ENCODE measurements at places on chromosomes 3 and 15.

GRCh38 chr15:70593795-70594194, 169.6 kb downstream of the UACA start:
- DNase-seq, result no peak

- DNase-seq, result no peak
These were observed 35.5 kb upstream of the NR1I2 start for GRCh38 chr3:119746423-119746822.

DNA sequence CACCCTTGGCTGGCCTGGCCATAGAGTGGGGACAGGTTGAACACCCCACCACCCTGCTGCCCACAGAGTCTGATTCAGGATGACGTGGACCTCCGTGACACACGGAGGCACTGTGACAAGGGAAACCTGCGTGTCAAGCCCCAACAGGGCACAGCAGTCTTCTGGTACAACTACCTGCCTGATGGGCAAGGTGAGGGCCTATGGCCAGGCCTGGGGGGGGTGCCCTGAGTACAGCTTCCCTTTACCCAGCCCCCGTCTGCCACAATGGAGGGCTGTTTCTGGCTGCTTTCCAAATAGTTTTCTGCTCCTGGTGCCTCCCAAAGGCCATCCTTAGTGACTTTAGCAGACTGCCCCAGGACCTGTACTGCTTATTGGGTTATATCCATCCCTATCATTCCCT, 1.2 kb upstream of the WDR6 start:
- DNase-seq, result no peak

- no peak for DNase-seq
These were observed 38.9 kb downstream of the ANO10 start for GRCh38 chr3:43582866-43583265.

- DNase-seq, result no peak
These were observed 283.9 kb downstream of the MECOM start for GRCh38 chr3:169379496-169380090.

GRCh38 chr3:3307491-3307890, 128.0 kb upstream of the CRBN start:
- no peak for DNase-seq

DNA sequence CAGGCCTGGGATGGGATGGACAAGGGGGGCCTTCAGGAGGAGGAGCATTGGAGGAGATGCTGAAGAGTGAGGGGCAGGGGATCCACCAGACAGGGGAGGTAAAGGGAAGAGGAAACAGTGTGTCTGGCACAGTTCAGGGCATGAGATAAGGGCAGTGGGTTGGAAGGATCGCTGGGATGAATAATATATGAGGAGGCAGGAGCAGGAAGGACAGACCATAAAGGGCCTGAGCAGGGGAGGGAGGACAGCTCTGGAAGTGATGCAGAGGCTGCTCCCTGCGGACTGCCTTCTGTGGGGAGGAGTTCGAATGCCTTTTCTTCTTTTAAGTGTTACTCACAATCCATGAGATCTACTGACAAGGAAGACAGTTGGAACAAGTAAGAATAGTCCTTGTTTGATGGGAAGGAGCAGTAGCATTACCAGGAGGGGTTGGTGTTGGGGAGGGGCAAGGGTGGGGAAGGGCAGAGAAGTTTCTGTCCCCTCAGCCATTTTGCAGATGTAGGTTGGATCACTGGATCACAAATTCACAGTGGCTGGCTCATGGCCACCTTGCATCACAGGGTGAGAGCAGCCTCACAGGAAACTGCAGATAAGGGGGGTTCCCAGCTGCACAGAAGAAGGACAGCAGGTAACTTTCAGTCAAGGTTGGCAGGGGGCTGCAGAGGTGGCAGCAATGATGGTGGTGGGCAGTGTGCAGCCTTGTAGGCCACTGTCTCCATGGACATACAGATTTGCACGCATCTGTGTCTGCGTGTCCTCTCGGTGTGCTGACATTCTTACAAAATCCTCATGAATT, 91.9 kb upstream of the SNRPN start:
- no peak for DNase-seq

DNA sequence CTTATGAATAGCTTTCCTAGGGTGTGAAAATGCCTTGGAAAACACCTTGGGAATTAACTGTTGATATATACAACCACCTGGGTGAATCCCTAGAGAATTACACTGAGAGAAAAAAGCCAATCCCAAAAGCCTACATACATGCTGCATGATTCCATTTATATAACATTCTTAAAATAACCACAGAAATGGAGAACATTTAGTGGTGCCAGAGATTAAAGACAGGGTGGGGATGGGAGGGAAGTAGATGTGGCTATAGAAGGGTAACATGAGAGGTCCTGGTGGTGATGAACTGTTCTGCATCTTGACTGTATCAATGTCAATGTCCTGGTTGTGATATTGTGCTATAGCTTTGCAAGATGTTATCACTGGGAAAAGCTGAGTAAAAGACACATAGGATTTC, 291.0 kb downstream of the CLSTN2 start:
- DNase-seq, result no peak

DNA sequence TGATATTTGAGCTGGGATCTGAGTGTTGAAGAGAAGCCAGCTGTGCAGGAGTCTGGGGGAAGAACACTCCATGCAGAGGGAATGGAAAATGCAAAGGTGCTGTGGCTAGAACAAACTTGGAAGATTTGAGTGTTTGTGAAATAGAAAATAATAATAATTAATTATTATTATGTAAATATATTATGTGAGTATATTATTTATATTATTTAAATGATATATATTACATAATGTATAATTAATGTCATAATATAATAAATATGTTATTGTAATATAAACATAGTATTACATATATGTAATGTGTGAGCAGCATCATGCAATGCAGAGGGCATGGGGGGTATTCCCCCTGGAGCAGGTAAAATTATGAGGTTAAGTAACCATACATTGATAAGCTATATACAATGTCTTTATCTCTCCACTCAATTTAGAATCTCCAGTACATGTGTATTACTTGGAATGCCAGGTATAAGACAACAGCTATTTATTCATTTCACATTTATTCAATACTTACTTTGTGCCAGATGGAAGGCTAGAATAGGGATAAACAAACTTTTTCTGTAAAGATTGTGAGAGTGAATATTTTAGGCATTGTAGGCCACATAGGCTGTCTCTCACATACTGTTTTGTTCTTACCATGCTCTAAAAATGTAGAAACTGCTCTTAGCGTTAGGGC, 218.6 kb downstream of the MTHFS start:
- DNase-seq, result no peak

DNA sequence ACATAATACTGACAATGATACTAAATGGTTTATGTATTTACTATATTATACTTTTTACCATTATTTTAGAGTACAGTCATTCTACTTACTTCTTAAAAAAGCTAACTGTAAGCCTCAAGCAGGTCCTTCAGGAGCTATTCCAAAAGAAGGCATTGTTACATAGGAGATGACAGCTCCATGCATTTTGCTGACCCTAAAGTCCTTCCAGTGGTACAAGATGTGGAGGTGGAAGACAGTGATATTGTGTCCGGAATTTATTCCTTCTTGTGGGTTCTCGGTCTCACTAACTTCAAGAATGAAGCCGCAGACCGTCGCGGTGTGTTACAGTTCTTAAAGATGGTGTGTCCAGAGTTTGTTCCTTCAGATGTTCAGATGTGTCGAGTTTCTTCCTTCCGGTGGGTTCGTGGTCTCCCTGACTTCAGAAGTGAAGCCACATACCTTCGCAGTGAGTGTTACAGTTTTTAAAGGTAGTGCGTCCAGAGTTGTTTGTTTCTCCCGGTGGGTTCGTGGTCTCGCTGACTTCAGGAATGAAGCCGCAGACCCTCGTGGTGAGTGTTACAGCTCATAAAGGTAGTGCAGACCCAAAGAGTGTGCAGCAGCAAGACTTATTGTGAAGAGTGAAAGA, 20.9 kb downstream of the AVEN start:
- DNase-seq, result peak; percentile 46

DNA sequence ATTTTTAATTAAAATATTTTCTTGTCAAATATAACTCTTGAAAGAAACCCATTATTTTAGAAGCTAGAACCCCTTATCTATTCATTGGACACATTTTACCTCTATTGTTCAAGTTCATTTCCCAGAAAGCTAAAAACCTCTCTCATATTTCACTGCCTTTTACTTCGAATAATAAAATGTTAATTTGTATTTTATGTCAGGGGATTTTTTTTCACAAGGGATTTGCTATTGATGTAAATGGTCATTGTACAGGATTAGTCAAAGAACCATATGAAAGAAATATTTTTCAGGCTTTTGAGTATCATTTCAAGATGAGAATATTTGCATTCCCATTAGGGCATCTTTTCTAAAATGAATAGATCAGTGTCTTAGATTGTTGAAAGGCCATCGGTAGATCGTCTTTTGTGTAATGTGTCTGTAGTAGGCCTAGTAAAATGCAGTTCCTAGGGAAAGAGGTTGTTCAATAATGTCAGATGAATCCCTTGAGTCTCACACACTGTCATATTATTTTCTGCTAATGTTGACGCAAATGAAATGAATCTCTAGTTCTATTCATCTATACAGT, 114.5 kb downstream of the ROBO1 start:
- no peak for DNase-seq

DNA sequence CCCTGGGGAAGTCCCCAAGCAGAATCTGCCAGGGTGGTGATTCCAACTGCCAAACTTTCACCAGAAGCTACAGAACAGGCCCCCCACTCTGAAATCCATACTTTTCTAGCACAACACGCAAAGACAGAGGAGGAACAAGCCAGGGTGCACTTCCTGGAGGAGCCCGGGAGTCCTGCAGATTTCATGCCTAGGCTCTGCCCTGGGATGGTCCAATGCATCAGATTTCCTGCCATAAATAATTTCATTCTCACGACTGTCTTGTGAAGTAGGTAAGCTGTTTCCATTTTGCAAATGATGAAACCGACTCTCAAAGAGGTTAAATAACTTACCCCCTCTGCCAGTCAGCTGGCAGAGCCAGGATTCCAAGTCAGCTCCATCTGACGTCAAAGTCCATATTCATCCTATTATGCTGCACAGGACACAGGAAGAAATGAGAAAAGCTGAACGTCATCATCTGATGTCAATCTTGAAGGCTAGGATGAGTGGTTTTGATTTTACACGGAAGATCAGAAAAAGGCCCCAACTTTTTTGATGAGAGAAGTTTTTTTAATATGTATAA, 134.8 kb upstream of the IGF1R start:
- no peak for DNase-seq

GRCh38 chr3:140731440-140732119, 53.7 kb downstream of the TRIM42 start:
- DNase-seq, result no peak

GRCh38 chr15:39918688-39919385, 1.2 kb downstream of the GPR176 start:
- DNase-seq, result no peak

- no peak for DNase-seq
These were observed 86.5 kb downstream of the TBC1D2B start for GRCh38 chr15:77991029-77991406.

DNA sequence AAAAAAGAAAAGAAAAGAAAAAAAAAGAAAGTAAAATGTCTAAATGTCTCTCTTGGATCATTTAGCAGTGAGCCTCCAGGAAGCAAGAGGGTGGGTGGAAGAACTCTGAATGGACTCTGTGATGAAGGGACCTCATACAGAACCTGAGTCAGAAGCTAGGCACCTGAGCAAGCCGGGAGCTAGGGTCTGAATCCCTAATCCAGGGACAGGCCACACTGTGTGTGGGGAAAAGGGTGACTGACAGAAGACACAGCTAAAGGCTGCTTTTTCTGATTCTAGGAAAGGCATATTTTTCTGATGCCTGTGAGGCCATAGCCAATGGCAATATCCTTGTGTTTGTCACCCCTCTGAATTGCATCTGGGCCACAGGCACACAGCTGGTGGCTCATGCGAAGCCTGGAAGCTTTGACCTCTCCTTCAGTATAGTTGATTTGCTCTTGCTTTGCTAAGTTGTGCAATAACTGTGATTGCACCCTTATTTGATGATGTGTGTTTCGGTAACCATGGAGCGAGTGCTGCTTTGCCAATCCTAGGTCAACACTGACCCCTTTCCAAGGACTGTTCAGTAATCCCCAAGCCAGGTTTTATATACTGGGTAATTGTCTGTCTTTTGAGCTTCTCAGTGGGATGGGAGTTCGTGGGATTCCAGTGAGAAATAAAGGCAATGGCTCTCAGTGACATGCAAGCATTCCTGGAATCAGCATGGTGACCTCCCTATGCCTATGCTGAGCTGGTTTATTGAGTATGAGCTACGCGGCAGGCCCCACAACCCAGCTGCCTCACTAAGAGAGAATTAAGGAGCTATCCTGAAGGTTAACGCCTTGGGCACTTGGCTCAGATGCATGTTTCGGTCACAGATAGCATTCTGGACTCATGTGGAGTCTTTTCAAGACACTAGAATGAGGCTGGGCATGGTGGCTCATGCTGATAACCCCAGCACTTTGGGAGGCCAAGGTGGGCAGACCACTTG, 49.0 kb upstream of the OSBPL11 start:
- DNase-seq, result no peak

DNA sequence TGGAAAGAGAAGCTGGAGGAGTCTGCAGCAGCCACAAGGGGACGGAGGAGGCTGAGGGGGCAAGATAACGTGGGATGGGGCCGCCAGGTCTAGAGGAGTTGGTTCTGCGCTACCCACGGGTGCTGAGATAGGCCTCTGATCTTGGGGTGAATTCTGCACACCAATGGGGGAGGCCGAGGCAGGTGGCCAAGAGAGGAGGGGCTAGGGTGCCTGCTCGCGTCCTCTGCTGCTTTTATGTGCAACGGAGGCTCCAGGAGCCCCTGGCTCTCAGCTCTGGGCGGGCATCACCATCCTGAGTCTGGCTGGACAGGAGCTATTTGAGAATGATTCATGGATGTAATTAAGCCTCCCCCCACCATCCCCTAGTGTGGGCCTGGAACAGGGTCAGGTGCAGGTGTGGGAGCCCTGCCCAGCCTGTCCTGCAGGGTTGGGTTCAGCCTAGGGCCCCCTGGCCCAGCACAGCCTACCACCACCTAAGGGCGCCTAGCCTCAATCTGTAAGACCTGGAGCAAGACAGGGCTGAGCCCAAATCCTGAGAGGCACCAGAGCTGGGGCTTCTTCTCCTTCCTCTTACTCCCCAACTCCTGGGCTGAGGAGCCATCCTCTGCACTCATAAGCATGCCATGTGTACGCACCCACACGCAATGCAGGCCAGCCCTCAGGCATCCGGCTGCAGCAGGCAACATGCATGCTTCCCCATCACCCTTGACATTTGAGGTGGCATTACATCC, 32.3 kb upstream of the SEMA3F start:
- no peak for DNase-seq

DNA sequence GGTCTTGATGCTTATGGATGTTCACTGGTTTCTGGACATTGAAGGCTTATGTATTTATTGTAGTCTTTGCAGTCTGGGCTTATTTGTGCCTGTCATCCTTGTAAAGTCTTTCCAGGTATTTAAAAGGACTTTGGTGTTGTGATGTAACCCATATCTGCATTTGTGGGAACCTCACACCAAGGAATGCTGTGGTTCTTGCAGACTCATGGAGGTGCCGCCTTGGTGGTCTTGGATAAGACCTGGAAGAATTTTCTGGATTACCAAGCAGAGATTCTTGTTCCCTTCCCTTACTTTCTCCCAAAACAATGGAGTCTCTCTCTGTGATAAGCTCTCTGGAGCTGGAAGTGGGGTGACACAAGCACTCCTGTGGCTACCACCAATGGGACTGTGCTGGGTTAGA, 363.5 kb upstream of the NECTIN3 start:
- DNase-seq, result no peak

Measured in activated CD4-positive, alpha-beta T cell treated with anti-CD3 and anti-CD28 coated beads for 36 hours (primary cell).